ENCODE measurements at places on chromosomes 1 and 21.

GRCh38 chr1:211478376-211478775 is 13.6 kb downstream of the RD3 start:
- no peak for DNase-seq

DNA sequence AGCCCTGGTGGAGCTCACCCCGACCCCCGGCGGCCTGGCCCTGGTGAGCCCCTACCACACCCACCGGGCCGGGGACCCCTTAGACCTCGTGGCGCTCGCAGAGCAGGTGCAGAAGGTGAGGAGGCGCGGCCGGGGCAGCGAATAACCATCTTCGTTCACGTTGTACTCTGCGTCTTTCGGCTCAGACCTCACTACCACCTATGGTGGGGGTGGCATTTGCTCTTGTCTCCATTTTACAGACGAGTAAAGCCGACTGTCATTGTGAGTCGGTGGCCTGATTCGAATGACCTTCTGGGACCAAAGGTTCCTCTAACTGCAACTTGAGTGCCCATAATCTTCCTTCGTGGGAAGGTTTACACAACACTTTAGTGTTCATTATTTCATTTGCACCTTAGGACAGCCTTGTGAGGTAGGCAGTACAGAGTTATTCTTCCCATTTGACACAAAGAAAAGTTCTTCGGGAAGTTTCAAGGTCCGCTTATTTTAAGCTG is 506 bp downstream of the C1orf50 start:
- no peak for DNase-seq

DNA sequence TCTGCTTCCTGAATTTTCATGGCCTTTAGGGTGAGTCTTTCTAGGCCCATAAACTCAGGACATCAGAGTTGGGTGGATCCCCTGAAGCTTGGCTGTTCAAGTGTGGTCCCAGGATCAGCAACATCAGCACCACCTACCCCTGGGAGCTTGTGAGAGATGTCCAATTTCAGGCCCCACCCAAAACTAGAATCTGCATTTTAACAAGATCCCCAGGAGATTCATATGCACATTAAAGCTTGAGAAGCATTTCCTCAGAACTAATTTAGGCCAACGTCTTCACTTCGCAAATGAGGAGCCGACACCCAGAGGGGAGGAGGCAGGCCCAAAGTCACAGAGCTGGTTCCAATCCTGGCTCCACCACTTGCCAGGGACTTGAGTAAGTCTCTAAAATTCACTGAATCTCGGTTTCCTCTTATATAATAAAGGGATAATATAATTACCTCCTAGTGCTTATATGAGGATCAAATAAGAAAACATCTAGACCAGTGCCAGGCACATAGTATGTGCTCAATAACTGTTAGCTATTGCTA is 10.3 kb upstream of the PHLDA3 start:
- no peak for DNase-seq

- DNase-seq, result no peak
These were observed 26.7 kb downstream of the RGSL1 start for GRCh38 chr1:182476625-182477024.

- DNase-seq, result no peak
These were observed 70.8 kb upstream of the KCND3 start for GRCh38 chr1:112060261-112060660.

DNA sequence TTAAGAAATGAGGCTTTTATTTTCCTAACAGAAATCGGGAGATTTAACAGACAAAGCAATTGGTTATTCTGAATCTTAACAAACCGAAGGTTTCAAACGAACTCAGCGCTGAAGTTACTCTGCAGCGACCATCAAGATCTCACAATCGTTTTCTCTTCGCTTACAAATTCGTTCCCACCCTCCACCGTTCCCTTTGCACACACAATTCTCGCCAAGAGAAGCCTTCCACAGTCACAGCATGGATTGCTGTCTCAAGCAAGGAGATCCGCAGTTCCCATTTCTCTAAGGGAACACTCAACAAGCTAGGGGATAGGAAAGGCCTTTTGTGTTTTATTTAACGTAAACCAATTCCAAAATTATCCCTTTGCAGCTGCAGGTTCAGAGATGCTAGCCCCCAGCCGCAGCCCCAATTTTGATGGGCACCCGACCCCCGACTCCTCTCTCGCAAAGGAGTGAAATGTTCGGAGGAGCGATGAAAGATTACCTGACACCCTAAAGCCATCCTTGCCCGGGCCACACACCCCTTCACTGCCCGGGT is 755 bp downstream of the FBXO42 start:
- DNase-seq, result no peak

- no peak for DNase-seq
These were observed 710 bp downstream of the GLRX2 start for GRCh38 chr1:193104502-193104906.

- DNase-seq, result no peak
These were observed 60.7 kb downstream of the LRRC8D start for GRCh38 chr1:89881415-89882058.

DNA sequence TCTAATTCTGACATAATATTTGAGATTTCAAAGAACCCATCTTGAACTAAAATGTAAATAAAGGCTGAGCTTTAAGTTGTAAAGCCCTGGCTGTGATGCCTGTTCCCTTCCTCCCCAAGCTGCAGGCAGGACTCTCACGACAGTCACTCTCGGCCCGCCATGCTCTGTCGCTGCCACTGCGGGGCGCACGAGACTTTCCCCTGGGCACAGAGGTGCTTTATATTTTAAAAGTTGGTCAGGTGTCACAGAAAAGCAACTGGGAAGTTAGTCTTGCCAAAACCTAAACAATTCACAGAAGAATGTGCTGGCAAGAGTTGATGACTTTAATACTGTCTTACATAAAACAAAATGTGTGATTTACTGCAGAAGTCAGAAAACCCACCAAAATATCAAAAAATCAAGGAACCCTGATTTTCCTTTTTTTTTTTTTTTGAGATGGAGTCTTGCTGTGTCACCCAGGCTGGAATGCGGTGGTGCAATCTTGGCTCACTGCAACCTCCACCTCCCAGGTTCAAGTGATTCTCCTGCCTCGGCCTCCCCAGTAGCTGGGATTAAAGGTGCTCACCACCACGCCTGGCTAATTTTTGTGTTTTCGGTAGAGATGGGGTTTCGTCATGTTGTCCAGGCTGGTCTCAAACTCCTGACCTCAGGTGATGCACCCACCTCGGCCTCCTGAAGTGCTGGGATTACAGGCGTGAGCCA is 10.7 kb downstream of the LRRC47 start:
- no peak for DNase-seq

- peak; percentile 88 for DNase-seq
These were observed 226.8 kb downstream of the LMX1A start for GRCh38 chr1:165129568-165130164.

DNA sequence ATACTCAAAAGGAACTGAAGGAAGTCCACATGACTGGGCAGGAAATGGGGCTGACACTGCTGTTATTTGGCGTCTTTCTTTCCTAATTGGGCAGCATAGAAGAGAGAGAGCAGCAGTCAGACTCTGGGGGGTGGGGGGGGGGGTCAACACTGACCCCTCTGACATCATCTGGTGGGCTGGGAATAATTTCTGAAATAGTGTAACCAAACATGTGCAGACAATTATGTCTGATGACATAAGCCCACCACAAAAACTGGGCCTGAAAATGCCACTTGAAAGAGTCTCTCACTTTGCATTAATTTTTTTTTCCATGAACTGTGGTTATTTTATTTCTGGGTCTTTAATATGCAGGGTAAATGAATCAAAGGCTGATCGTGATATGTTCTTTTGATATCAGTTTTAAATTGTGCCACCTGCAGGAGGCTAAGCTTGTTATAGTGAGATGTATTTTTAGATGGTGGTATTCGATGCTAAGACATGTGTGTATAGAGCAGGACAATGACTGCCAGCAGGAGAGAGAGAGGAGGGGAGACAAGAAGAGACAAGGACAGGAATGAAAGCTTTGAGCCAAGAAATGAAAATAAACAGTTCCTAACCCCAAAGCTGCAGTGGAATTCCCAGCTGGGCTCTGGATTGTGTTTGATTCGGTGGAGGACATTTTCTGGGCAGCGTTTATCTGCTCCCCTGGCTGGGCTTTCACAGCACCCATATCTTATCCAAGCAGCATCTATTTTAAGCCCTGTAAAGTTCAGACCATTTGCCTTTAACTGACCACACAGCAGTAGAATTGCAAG is 264.7 kb downstream of the PBX1 start:
- no peak for DNase-seq

GRCh38 chr1:153360592-153361479 is 3.2 kb downstream of the S100A9 start:
- no peak for DNase-seq

DNA sequence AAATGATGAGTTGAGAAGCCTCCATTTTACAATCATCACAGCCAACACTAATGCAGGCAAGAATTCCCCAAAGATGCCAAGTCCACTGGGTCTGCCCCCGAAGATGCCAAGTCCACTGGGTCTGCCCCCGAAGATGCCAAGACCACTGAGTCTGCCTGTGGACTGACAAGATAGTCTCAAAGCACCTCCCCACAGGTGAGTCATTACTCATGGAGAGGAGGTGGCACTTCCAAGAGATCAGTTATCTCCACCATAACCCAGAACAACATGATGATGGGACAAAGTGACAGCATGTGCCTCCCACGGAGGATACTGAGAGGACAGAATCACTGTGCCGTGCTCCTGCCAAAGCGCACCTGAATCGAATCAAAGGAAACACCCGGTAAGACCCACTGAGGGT is 4.8 kb downstream of the PTTG1IP start:
- DNase-seq, result no peak

DNA sequence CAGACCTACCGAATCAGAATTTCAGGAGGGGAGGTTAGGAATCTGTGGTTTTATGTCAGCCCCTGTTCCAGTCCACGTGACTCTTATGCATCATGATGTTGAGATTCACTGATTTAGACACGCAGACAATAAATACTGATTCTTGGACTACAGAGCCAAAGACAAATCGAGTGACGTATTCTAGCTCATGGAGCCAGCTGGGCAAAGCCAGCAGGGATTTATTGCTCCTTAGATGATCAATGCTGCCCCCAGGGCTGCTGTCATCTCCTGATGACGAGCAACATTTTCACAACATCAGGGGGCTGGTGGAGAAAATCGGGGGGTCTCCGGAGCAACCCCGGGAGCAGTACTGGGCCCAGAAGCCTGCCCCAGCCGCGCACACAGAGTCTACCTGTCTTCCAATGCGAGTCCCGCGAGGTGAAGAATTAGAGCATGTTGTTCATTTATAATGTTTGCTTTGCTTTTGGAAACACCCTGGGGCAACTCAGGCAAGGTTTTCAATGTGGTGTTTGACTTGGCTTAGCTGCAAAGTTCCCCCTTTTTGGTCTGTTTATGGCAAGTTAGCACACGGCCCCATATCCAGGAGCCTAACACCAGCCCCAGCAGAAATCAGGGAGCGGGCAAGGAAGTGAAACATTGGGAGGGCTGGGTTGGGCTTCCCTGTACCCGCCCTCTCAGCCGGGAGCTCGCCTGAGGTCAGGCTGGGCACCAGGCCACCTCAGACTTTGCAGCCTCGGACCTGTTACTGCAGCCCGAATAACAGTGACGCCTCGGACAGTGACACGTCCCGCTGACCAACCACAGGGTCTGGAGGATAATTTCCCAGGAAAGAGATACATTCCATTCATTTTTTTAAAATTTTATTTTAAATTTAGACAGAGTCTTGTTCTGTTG is 19.9 kb upstream of the CLDN14 start:
- DNase-seq, result no peak

- DNase-seq, result no peak
These were observed 9.0 kb downstream of the FAM20B start for GRCh38 chr1:179034720-179035119.

GRCh38 chr1:31069392-31069791 is 3.9 kb upstream of the PUM1 start:
- no peak for DNase-seq

DNA sequence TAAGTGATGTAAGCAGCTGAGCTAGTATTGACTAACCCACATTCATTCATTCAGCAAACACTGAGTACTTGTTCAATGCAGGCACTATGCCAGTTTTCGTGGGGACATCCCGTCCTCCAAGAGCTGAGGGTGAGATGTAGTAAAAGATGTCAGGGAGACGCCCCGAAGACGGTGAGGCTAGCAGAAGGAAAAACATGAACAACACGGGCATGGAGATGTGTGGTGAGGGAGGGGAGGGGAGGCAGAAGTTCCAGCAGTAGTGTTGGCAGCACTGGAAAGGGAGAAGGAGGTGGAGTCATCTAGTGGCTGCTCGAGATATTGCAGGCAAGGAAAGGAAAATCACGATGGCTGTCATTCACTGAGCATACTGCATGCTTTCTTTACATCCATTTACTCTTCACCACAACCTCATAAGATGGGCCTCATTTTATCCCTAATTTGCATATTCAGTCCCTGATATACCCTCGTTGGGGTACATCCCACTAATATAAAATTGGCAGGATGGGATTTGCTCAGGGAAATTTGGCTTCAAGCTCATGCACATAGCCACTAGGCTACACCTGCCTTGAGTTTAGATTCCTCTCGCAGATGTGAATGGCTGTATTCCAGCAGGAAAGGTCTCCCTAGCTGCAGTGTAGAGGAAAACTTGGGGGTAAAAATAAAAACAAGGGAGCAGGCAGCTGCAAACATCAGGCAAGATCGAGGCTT is 14.5 kb downstream of the PDZK1IP1 start:
- no peak for DNase-seq

DNA sequence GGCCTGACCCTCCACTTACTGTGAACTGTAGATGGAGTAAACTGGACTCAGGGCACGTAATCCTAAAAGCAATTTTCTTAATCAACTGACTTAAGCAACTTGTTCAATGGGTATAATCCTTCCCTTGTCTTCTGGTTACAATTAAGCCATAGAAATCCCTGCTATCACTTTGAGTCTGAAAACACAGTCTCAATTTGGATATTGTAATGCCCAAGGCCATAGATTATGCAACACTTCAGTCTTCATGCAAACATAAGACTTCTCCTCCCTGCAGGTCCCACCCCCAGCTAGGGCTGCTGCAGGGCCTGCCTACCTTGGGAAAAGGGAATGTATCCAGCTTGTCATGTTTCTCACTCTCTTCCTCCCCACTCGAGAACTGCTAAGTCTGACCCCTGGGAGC is 6.2 kb upstream of the SLC5A9 start:
- no peak for DNase-seq

- no peak for DNase-seq
These were observed 345 bp downstream of the HPCAL4 start for GRCh38 chr1:39690794-39691382.

- DNase-seq, result no peak
These were observed 143.8 kb downstream of the TGFB2 start for GRCh38 chr1:218488986-218489385.

- no peak for DNase-seq
These were observed 65.7 kb downstream of the TLR5 start for GRCh38 chr1:223077247-223077833.

GRCh38 chr1:224180783-224181452 is 2.1 kb upstream of the DEGS1 start:
- DNase-seq, result no peak

- DNase-seq, result no peak
These were observed 70.8 kb upstream of the SIM2 start for GRCh38 chr21:36628106-36628505.

- DNase-seq, result peak; percentile 37
These were observed 58.8 kb upstream of the SPATA6 start for GRCh38 chr1:48530727-48531351.

- no peak for DNase-seq
These were observed 859 bp upstream of the MAGI3 start for GRCh38 chr1:113389359-113389952.

Measured in NCI-H187 (cell line).